DMS 273 treated with DMSO at 0.1 percent for 48 hours (cell line): ENCODE measurements at places on chromosomes 3 and 15.

DNA sequence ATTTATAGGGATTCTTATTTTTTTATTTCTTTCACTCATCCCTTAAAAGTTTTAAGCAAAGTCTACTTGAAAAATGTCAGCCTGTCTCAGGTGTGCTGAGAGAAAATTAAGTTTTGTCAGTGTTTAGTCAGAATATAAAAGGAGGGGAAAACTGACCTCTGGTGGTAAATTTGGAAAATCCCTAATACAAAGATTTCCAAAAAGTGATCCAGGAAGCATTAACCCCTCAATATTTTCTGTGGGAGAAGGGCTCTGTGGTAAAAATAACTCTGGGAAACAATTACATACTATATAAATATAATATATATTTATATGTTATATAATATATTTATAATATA lies 41.0 kb upstream of the FRMD4B start:
- no peak for DNase-seq

DNA sequence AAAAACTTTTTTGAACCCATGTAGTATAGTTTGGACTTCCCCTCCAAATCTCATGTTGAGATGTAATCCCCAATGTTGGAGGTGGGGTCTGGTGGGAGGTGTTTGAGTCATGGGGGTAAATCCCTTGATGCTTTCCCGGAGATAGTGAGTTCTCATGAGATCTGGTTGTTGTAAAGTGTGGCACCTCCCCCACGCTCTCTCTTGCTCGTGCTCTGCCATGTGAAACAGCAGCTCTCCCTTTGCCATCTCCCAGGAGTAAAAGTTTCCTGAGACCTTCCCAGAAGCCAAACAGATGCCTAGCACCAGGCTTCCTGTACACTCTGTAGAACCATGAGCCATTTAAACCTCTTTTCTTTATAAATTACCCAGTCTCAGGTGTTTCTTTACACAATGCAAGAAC lies 16.0 kb upstream of the RNU6-1 start:
- no peak for DNase-seq

- no peak for DNase-seq
Observed at GRCh38 chr15:90750186-90750585, 33.0 kb downstream of the BLM start.

DNA sequence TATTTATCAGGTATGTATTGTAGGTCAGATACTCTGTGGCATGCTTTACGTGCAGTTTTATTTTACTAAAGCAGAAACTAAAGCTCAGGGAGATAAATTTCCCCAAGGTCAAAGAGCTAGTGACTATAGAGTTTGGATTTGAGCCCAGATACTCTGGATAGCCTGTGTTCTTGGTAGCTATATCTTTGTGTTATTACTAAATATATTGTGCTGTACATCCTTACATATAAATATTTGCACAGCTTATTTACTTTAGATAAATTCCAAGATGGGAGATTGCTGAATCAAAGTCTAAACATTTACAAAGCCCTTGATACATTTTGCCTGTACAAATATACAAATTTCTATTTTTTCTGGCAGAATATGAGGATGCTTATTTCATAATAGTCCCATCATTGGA lies 660.9 kb upstream of the NAALADL2 start:
- no peak for DNase-seq

DNA sequence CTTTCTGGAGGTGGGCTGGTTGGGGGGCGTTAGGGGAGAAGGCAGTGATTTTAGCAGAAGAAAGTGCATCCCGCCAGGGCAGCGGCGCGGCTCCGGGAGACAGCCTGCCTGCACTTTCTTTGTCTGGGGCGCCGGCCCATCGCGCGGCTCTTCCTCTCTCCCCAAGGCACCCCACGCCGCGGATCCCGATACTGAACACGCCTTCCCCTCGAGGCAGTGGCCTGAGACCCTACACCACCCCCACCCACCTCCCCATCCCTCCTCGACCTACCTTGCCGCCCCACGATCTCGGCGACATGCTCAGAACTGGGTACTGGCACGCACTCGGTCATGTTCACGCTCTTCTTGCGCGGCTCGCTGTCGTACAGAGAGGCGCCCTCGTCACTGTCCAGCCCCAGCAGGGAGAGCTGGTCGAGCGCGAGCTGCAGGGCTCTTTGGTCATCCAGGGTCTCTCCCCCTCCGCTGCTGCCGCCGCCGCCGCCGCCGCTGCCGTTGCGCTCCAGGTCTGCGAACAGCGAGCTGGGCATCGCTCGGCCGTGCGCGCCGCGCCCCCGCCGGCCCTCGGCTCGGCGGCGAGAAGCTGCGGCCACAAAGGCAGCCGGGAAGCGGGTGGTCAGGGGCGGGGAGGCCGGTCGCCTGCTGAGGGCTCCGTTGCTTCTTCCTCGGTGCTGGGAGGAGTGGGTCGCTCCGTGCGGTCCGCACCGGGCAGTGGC lies 483 bp downstream of the MEX3B start:
- no peak for DNase-seq

DNA sequence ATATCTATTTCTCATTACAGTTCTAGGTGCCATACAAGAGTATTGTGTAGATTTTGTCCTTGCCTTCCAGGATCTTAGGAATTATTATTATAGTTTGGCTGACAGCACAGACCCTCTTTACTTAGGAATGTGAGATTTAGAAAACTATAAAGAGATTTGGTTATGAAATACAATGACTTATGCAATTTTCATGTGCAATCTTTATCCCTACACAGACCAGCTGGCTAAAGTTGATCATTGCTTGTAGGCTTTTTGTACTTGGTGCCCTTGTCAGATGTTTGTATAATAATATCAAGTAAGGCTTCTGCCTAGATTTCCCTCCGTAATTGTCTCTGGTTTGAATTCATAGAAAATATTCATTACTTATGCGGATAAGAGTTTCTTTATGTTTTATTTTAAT lies 174.5 kb upstream of the GAP43 start:
- DNase-seq: no peak

DNA sequence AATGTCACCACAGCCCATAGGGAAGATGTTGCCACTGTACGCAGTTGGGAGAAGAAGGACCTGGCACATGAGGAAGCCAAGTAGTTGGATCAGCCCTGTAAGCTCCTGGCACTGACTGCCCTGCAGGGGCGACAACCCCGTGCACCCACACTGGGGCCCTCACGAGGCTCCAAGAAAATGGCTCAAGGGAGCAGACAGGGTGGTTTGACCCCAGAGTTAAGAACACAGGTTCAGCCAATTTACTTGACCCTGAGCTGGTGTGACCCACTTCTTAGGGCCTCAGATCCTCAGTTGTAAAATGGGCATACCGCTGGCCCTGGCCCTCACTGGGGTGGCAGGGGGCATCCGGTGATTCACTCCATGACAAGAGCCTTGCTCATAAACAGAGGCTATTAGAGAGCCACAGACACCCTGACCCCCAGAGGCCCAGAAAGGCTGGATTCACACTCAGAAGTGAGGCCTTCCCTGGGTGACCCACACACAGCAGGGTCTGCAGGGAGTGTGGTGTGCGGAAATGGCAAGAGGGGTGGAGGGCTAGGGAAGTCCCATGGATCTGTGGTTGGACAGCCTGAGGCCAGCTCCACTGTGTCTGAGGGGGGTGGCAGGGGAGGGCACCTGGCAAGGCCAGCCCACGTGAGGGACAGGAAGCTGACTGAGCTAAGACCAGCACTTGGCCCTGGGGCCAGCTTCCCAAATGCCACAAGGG lies 1.7 kb upstream of the HHATL start:
- DNase-seq: no peak

DNA sequence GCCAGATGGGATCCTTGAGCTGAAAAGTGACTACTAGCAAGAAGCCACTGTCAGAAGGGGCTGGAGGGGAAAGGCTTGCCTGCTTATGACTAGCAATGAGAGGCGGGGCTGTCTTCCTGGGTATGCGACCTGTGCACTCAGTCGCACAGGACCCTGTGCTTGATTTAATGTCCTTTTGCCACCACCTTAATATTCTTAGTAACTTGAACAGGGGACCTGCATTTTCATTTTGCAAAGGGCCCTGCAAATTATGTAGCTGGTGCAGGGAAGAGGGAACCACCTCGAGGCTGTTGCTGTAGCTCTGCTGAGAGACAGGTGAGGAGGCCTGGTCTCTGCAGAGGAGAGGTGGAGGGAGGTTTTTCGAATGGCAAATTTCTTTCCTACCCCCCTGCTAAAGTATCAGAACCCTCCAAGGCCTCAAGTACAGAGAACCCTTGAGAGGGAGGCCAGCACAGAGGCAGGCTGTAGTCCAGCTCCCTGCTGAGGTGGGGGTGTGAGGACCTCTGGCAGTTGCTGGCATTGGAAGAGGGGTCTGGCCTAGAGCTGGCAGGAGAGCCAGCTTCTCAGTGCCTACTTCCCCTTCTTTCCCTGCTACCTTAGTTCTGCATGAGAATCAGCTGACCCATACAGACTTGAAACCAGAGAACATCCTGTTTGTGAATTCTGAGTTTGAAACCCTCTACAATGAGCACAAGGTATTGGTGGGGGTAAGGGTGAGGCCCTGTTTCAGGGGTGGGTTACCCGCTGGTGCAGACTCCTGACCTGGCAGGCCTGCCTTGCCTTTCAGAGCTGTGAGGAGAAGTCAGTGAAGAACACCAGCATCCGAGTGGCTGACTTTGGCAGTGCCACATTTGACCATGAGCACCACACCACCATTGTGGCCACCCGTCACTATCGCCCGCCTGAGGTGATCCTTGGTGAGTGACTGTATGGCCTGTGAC lies 11.4 kb downstream of the CLK3 start:
- DNase-seq: no peak

DNA sequence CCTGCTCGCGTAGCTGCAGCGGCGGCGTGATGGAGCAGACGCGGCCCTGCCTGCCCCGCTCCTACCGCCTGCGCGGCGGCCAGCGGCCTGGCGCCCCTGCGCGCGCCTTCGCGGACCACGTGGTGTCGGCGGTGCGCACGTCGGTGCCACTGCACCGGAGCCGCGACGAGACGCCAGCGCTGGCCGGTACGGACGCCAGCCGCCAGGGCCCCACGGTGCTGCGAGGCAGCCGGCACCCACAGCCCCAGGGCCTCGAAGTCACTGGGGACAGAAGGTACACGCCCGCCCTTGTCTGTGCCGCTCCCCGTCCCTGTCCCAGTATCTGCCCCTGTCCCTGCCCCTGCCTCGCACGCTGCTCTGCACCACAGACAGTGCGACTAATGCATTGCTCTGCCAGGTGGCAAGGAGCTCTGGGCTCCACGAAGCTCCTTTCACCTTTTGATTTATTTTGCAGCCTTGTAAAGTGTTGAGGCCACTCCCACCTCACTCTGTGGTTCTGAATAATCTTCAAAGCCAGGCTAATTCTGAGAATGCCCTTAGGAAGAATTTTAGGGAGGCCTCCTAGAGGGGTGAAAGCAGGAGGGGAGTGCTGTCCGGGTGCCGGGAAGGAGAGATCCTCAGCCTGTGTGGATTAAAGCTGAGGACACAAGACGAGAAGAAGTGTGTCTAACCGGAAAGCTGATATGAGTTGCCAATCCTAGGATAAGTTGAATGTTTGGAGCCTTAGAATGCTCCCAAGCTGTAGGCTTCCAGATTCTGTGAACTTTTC lies 100.0 kb downstream of the THSD4 start:
- DNase-seq: no peak

- no peak for DNase-seq
Observed at GRCh38 chr15:37929238-37929637, 5.2 kb upstream of the TMCO5A start.

DNA sequence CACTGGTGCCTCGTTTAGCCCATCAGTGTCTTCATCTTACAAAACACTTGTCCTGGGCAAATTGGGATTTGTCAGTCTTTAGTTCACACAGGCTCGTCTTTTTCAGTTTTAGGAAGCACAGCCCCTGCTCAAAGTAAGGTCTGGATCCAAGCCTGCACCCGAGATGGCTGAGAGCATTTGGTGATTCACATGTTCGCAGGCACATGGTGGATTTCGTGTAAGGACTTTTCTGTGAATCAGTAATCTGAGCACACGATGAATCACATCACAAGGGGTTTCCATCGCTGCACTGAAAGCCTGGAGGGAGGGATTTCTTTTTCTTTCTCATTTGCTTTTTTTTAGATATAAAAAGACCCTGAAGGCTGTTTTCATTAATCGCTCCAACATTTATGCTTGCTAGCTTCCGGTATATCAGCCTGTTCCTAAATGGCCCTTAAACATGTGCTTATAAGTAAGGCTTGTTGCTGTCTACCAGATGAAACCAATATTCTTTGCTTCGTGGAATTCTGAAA lies 435.6 kb upstream of the ATP10A start:
- no peak for DNase-seq

DNA sequence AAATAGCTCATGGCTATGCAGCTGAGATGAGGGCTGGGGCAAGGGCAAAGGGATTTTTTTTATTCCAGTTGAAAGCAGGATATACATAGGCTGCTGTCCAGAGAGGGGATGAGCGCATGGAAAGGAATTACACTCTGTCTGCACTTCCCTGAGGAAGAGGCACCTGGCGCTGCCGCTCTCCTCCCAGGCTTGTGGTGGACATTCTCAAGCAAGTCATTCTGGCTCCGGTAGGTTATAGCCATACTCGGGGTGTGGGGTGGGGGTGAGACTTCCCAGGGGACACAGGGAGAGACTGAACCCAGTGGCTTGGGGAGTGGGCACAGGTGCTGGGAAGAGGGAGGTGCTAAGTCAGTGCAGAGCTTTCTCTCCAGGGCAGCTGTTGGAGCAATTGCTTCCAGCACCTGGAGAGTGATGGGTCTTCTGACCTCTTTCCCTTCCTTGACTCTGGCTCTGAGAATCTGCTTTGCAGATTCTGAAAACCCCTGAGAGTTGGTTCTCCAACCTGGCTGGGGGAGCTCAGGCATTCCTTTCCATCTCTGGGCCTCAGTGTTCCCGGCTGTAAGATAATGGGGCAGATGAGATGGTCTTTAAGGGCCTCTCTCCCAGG lies 24.3 kb downstream of the CYP8B1 start:
- no peak for DNase-seq

DNA sequence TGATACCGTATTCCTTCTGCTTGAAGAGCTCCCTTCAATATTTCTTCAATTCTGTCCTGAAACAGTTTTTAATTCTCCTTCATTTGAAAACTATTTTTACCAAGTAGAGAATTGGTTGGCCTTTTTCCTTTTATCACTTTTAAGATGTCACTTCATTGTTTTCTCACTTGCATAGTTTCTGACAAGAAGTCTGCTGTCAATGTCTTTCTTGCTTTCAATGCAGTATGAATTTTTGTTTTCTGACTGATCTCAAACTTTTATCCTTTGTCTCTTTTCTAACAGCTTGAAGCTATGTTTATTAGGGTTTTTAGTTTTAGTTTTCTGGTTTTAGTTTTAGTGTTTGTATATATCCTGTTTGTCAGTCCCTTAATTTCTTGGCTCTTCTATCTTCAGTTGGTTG lies 364.8 kb upstream of the TPRG1 start:
- no peak for DNase-seq

DNA sequence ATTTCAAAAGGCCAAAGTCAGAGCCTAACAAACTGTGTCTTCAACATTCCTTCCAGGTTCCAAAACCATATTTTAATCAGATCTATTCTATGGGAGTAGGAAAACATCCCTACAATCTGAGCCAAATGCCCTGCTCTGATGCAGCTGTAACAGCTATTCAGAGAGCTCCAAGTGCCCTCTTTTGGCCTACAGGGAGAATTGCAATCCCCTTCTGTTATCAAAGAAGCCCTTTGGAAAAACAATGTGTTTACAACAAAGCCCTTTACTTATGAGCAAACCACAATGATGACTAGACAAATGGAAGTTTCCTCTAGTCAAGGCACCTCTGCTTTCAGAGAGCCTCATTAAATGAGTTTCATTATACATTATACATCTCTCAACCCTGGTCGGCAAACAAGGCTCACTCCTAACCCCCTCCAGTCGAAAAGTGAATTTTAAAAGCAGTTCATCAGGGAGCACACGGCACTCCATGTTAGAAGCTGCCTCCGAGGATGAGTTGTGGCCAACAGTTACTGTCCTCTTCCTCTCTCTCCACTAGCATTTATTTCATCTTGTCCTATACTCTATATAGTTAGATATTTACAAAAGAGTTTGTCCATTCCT lies 42.6 kb upstream of the TMCO5A start:
- no peak for DNase-seq
